ENCODE measurements at places on chromosomes 5 and 9.
A peak's percentile ranks its signal among the peaks of the same experiment; 100 is the strongest.

DNA sequence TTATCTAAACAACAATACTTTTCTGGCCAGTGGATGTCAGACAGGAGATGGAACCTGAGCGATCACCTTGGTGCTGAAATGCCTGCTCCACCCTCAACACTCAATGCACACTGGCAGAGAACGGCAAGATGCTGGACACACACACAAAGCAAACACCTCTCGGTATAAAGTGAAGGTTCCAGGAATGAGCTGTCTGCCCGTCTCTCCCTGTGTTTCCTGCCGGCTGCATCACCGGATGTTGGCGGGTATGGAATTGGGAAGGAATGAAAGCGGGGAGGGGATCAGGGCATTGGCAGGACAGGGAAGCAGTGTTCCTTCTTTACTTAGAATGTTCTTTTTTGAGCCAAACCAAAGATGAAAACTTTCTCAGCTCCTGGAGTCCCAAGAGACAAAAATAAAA lies 59.2 kb downstream of the MED10 start:
- no peaks in the 10 kb centered on the region for H3K36me3 ChIP-seq
- peaks cover 79% of the 10 kb centered on the region for H3K27me3 ChIP-seq
- no peak overlapping the region for H3K27ac ChIP-seq
- DNase-seq: no peak

- no peak for DNase-seq
- H3K27me3 ChIP-seq: peaks cover 66% of the 10 kb centered on the region
- H3K27ac ChIP-seq: no peak overlapping the region
- H3K36me3 ChIP-seq: no peaks in the 10 kb centered on the region
- H3K4me3 ChIP-seq: peak overlapping the region; percentile 96
- H3K4me1 ChIP-seq: peaks cover 39% of the 10 kb centered on the region
Measured at GRCh38 chr5:43016217-43016779, 23.8 kb downstream of the ANXA2R start.

GRCh38 chr5:53406630-53407316 lies 73.7 kb upstream of the FST start:
- H3K36me3 ChIP-seq: no peaks in the 10 kb centered on the region
- H3K4me3 ChIP-seq: no peak overlapping the region
- no peak for DNase-seq
- no peak overlapping the region for H3K27ac ChIP-seq
- no peaks in the 10 kb centered on the region for H3K27me3 ChIP-seq
- H3K4me1 ChIP-seq: no peaks in the 10 kb centered on the region

DNA sequence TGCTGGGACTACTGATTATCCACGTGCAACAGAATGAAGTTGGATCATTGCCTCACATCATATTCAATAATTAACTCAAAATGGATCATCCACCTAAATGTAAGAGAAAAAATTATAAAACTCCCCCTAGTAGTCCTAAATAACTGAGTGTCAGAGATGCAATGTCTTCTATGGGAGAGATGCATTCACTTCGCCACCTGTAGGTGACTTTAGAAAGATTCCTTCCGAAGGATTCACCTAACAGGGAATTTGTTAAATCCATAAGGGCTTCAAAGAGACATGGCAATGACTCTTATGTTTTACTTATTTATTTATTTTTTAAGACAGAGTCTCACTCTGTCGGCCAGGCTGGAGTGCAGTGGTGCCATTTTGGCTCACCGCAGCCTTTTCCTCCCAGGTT lies 526.0 kb downstream of the MTRR start:
- H3K27me3 ChIP-seq: no peaks in the 10 kb centered on the region
- no peak overlapping the region for H3K27ac ChIP-seq
- no peaks in the 10 kb centered on the region for H3K4me1 ChIP-seq
- DNase-seq: no peak

GRCh38 chr5:1436681-1437080 lies 8.6 kb downstream of the SLC6A3 start:
- no peak overlapping the region for H3K4me3 ChIP-seq
- no peaks in the 10 kb centered on the region for H3K4me1 ChIP-seq
- peaks cover 37% of the 10 kb centered on the region for H3K27me3 ChIP-seq
- H3K36me3 ChIP-seq: peaks cover 8% of the 10 kb centered on the region
- DNase-seq: no peak

- DNase-seq: no peak
- H3K4me1 ChIP-seq: peaks cover 16% of the 10 kb centered on the region
- H3K27me3 ChIP-seq: no peaks in the 10 kb centered on the region
- no peak overlapping the region for H3K27ac ChIP-seq
- H3K36me3 ChIP-seq: no peaks in the 10 kb centered on the region
- H3K4me3 ChIP-seq: no peak overlapping the region
Measured at GRCh38 chr9:37410969-37411785, 11.3 kb upstream of the GRHPR start.

GRCh38 chr9:78407636-78408312 lies 110.8 kb downstream of the PSAT1 start:
- peaks cover 4% of the 10 kb centered on the region for H3K36me3 ChIP-seq
- H3K4me1 ChIP-seq: no peaks in the 10 kb centered on the region
- no peak overlapping the region for H3K27ac ChIP-seq
- no peak for DNase-seq
